ENCODE measurements at places on chromosomes 11 and 22. TPM values are rescaled to one million over a fixed set of nuclear protein-coding genes. Genes with fewer than 3 reads are reported as not detected.

OTOG gene
- total RNA-seq, result not detected

TSPAN18 gene
- 0.30 TPM for total RNA-seq

PHF5A gene
- 54.6 TPM for total RNA-seq

KIRREL3 gene
- total RNA-seq, result 0.59 TPM

OR5A1 gene
- not detected for total RNA-seq

TMEM151A gene
- total RNA-seq, result under 0.01 TPM

OR51E2 gene
- total RNA-seq, result 0.59 TPM

MAP6 gene
- total RNA-seq, result 0.59 TPM

OVOL1 gene
- total RNA-seq, result not detected

RIBC2 gene
- total RNA-seq, result 0.30 TPM
